ENCODE measurements at places on chromosomes 1 and 21. TPM values are rescaled to one million over a fixed set of nuclear protein-coding genes. Genes with fewer than 3 reads are reported as not detected.

DNA sequence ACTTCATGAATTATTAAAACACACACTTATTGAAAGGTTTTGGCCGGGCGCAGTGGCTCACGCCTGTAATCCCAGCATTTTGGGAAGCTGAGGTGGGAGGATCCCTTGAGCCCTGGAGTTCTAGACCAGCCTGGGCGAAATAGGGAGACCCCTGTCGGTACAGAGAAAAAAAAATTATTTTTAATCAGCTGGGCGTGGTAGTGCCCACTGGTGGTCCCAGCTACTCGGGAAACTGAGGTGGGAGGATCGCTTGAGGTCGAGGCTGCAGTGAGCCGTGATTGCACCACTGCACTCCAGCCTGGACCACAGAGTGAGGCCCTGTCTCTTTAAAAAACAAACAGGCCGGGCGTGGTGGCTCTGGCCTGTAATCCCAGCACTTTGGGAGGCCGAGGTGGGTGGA lies 1.7 kb downstream of the GABPB2 start:
- peak overlapping the region; percentile 99 for H3K27ac ChIP-seq
- H3K4me1 ChIP-seq: peaks cover 31% of the 10 kb centered on the region

DNA sequence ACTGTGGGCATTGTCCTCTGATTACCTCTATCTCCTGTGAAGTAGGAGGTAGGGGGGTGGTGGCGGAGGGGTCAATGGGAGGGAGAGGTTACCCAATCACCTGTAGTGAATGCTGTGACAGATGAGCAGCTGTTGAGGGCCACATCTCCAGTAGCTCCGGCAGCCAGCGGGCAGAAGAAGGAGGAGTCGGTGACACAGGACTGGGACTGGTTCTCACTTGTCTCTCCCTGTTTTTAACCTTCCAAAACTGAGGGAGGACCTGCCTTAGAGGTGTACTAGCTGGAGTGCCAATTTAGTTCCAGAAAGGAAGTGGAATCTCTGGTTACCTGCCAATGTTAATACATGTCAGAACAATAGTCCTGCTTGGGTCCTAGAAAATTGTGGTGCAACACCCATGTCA lies 56.2 kb upstream of the ENAH start:
- DNase-seq: no peak
- H3K4me3 ChIP-seq: no peak overlapping the region
- H3K36me3 ChIP-seq: no peaks in the 10 kb centered on the region
- no peaks in the 10 kb centered on the region for H3K4me1 ChIP-seq

The CD1B gene
- total RNA-seq: not detected

The MASP2 gene
- not detected for total RNA-seq

DNA sequence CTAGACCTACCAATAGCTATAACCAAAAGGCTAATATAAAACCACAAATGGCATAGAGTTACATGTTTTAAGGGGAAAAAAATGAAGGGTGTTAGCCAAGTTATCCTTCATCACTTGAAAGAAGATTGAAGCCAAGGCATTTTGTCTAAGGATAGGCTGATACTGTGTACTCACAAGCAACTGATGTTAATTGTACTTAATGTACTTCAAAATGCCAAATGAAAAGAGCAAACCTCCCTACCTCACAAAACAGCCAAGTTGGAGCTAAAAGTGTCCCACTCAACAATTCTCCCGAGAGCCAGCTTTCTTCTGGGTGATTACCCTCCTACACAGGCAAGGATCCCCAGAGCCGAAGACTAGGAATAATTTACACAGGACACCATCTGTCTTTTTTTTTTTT lies 4.4 kb upstream of the IGSF3 start:
- H3K27ac ChIP-seq: no peak overlapping the region
- peaks cover 4% of the 10 kb centered on the region for H3K4me1 ChIP-seq
- peaks cover 45% of the 10 kb centered on the region for H3K27me3 ChIP-seq
- no peak for DNase-seq
- H3K4me3 ChIP-seq: no peak overlapping the region

The TCHH gene
- 0.05 TPM for total RNA-seq

The MKNK1 gene
- total RNA-seq: 83.7 TPM

DNA sequence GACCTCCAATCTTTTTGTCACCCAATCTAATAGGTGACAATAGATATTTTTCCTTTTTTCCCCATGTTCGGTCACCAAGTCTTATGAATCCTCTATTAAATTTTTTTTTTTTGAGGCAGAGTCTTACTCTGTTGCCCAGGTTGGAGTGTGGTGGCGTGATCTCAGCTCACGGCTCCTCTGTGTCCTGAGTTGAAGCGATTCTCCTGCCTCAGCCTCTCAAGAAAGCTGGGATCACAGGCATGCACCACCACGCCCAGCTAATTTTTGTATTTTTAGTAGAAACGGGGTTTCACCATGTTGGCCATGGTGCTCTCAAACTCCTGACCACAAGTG lies 42.5 kb upstream of the MTF1 start:
- no peak overlapping the region for H3K27ac ChIP-seq
- DNase-seq: no peak
- peaks cover 20% of the 10 kb centered on the region for H3K36me3 ChIP-seq
- peaks cover 8% of the 10 kb centered on the region for H3K4me1 ChIP-seq
- H3K4me3 ChIP-seq: no peak overlapping the region

- peaks cover 38% of the 10 kb centered on the region for H3K27me3 ChIP-seq
- no peak overlapping the region for H3K27ac ChIP-seq
- H3K36me3 ChIP-seq: no peaks in the 10 kb centered on the region
- H3K4me1 ChIP-seq: peaks cover 2% of the 10 kb centered on the region
These were observed 8.2 kb upstream of the PEAR1 start for GRCh38 chr1:156885314-156885713.

The ACBD3 gene
- total RNA-seq: 22.5 TPM

DNA sequence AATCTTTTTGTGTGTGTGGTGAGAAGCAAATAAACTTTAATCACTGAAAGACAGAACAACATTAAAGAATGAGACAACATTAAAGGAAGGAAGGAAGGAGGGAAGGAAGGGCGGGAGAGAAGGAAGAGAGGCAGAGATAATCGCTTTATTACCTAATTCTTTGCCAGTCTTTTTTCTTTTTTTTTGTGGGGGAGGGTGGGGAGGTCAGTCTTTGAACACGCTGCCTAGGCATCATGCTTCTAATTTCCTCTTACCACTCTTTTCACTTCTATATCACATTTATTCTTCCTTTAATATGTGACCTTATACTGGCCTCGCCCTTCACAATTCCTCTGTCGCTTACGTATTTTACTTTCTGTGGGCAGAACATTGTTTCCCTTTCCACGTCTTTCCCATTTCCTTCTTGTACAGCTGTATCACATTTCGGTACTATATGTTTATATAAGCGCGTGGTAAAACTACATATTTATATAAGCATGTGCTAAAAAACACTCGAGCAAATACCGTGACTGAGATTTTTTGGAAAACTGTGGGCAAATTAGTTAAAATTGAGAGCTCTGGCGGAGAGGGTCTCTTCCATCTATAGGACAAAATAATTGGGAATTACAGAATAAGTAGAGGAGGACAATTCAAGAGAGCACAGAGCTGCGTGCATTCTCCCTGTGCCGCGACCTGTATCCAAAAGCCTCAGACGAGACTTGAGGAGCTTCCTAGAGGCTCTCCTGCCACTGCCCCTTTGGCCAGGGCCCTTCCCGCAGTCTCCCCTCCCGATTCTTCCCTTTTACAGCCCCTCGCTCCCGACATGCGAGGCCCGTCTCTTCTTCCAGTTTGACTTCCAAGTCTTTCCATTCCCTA lies 823 bp upstream of the PRKAA2 start:
- H3K27me3 ChIP-seq: peaks cover 37% of the 10 kb centered on the region
- no peak overlapping the region for H3K4me3 ChIP-seq
- H3K27ac ChIP-seq: no peak overlapping the region

DNA sequence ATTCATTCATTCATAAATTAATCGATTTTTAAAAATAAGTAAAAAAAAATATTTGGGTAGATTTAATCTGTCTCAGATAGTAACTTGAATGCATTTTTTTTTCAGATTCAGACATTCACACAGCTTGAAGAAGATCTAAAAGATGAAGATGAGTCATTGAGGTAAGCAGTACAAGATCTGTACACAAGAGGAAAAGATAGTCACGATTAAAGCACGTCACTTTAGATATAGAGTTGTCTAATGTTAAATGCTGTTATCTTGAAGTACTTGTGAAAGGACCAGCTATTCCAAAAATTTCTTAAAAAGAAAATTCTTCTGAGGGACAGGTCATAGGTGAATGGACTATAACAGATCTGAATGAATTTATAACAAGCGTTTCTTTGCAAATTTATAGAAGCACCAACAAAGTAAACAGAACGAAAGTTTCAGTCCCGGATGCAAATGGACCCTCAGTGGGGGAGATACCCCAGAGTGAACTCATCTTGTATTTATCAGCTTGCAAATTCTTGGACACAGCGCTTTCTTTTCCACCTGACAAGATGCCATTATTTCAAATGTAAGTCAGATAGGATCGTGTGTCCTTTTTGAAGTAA lies 31.2 kb upstream of the MORC3 start:
- no peaks in the 10 kb centered on the region for H3K27me3 ChIP-seq
- H3K4me3 ChIP-seq: peak overlapping the region; percentile 2
- H3K27ac ChIP-seq: peak overlapping the region; percentile 47
- peaks cover 20% of the 10 kb centered on the region for H3K4me1 ChIP-seq
- DNase-seq: no peak

The BACE2 gene
- total RNA-seq: 2.0 TPM

- H3K36me3 ChIP-seq: no peaks in the 10 kb centered on the region
- H3K4me3 ChIP-seq: no peak overlapping the region
- no peak overlapping the region for H3K27ac ChIP-seq
- no peak for DNase-seq
These were observed 37.2 kb upstream of the SIM2 start for GRCh38 chr21:36661511-36662309.

DNA sequence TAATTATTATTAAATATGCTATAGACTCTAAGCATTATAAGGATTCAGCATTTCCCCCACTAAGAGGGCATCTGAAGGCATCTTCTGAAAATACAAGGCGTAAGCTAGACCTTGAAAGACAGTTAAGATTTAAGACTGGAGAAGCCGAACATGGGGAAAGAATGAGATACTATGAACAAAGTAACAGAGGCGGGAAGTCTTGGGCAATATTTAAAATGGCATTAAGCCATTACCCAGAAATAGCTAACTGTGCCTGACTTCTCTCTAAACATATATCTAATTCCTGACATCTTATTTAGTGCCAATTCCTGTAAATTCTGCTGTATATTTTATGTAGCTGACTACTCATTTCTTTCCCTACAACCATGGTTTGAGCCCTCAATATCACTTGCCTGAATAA lies 20.9 kb downstream of the DPH5 start:
- DNase-seq: no peak
- H3K4me3 ChIP-seq: no peak overlapping the region
- peaks cover 54% of the 10 kb centered on the region for H3K36me3 ChIP-seq
- no peaks in the 10 kb centered on the region for H3K27me3 ChIP-seq
- H3K4me1 ChIP-seq: peaks cover 41% of the 10 kb centered on the region
- H3K27ac ChIP-seq: no peak overlapping the region

DNA sequence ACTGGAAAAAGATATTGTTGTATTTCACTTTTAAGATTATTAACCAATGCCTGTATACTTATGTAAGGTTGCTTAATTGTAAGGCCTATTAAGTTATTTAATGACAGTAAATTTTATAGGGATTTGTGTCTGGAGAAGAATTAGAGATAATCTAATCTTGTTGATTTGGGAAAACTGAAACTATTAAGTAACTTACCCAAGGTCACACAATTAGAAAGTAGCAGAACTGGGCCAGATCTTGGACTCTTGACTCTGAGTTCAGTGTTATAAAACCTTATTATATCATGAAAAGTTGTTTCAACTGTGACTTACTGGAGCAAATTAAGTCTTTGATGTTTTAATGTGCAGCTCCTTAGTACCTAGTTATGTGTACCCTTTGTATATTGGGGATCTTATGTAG lies 38.5 kb downstream of the CAMTA1 start:
- peaks cover 21% of the 10 kb centered on the region for H3K4me1 ChIP-seq
- peaks cover 6% of the 10 kb centered on the region for H3K36me3 ChIP-seq

DNA sequence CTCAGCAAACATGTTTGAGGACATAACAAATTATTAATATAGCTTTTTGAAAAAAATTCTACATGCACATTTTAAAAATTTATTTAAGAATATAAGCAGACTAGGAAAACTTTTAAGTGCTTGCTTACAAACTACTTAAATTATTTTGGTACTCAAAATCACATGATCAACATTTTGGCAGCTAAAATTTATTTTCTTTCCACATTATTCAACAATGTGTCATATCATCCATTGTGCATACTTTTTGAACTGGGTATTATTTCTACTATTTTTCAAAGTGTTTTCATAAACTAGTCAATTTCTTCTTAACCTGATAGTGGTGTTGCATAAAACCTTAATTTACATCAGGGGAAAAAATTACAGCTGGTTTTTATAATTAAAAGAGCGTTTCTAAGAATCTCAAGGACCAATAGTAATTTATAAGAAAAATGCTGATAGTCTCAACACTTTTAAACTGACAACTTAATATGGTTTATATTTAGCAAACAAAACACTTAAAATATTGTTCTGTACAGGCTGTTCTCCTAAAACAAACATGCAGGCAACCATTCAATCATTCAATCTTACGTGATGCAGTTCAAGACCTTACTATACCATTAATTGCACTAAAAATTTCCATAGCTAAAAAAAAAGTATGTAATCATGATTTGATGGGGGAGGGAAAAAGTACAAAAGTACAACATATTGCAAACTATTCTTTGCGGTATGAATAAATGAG lies 105.0 kb downstream of the GPATCH2 start:
- no peak overlapping the region for H3K27ac ChIP-seq
- DNase-seq: no peak
- H3K27me3 ChIP-seq: no peaks in the 10 kb centered on the region
- H3K4me1 ChIP-seq: no peaks in the 10 kb centered on the region
- H3K36me3 ChIP-seq: peaks cover 9% of the 10 kb centered on the region

The SYF2 gene
- 53.4 TPM for total RNA-seq

The RNU1-3 gene
- total RNA-seq: 1,691 TPM

The MSH4 gene
- 0.20 TPM for total RNA-seq

- DNase-seq: no peak
- H3K4me1 ChIP-seq: no peaks in the 10 kb centered on the region
- H3K27me3 ChIP-seq: peaks cover 14% of the 10 kb centered on the region
- H3K4me3 ChIP-seq: no peak overlapping the region
- H3K27ac ChIP-seq: no peak overlapping the region
These were observed 61.9 kb upstream of the GNG12 start for GRCh38 chr1:67894981-67895735.

- H3K27me3 ChIP-seq: no peaks in the 10 kb centered on the region
- no peaks in the 10 kb centered on the region for H3K36me3 ChIP-seq
- H3K4me3 ChIP-seq: no peak overlapping the region
- no peaks in the 10 kb centered on the region for H3K4me1 ChIP-seq
- no peak for DNase-seq
These were observed 88.4 kb downstream of the C21orf91 start for GRCh38 chr21:17730782-17731181.

The PYHIN1 gene
- total RNA-seq: 56.6 TPM

DNA sequence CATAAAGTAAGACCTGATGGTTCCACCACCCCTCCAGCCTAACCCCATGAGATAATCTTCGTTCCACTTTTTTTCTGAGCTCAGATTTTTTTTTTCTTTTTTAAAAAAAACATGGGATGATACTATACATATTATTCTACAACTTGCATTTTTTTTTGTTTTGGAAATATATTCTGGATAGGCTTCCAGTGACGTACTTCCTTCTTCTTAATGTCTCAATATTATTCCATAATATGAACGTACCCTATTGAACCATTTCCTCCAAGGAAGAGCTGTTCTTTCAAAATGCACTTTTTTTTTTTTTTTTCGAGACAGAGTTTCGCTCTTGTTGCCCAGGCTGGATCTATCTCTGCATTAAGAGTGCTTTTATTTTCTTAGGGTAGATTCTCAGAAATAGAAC lies 1.5 kb downstream of the EDEM3 start:
- H3K27ac ChIP-seq: peak overlapping the region; percentile 77
- peaks cover 61% of the 10 kb centered on the region for H3K4me1 ChIP-seq
- DNase-seq: no peak
- H3K27me3 ChIP-seq: peaks cover 2% of the 10 kb centered on the region
- H3K4me3 ChIP-seq: peak overlapping the region; percentile 88

The C1orf94 gene
- total RNA-seq: not detected

The MYOM3 gene
- total RNA-seq: not detected

The CD5L gene
- not detected for total RNA-seq
